ENCODE measurements at places on chromosomes 16 and 17. TPM values are rescaled to one million over a fixed set of nuclear protein-coding genes. Genes with fewer than 3 reads are reported as not detected.

The WNT3 gene
- 0.91 TPM for total RNA-seq

The PHB1 gene
- 236 TPM for total RNA-seq

- DNase-seq = no peak
These were observed 913 bp downstream of the SLC13A5 start for GRCh38 chr17:6712058-6712853.

GRCh38 chr17:48590607-48591161 is 643 bp upstream of the HOXB3 start:
- no peak for DNase-seq

- no peak for DNase-seq
These were observed 491.0 kb upstream of the CDH5 start for GRCh38 chr16:65875381-65876055.
